ENCODE measurements at places on chromosomes 13 and 19. TPM values are rescaled to one million over a fixed set of nuclear protein-coding genes. Genes with fewer than 3 reads are reported as not detected.

The SLC44A2 gene
- 83.9 TPM for total RNA-seq

The CCL25 gene
- total RNA-seq = not detected

The ZNF507 gene
- 14.7 TPM for total RNA-seq

The FAM98C gene
- total RNA-seq = 13.7 TPM

The SELENOV gene
- not detected for total RNA-seq

The TEX26 gene
- total RNA-seq = 0.37 TPM

The EBI3 gene
- 1.2 TPM for total RNA-seq

The FUT1 gene
- total RNA-seq = 3.5 TPM

All from left cardiac atrium (tissue), 4 donors.